Heart right ventricle (tissue), 16 donors: ENCODE measurements at places on chromosomes 7 and 10. TPM values are rescaled to one million over a fixed set of nuclear protein-coding genes. Genes with fewer than 3 reads are reported as not detected.

DNA sequence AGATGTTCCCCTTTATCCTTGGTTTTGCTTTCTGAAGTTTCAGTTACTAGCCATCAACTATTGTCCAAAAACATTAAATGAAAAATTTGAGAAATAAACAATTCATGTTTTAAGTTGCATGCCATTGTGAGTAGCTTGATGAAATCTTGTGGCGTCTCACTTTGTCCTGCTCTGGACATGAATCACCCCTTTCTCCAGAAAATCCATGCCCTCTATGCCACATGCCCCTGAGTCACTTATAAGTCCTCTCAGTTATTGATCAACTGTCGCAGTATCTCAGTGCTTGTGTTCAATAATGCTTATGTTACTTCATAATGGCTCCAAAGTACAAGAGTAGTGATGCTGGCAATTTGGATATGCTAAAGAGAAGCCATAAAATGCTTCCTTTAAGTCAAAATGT, 208.0 kb upstream of the FERD3L start:
- no peaks in the 10 kb centered on the region for H3K36me3 ChIP-seq
- DNase-seq: no peak
- H3K4me3 ChIP-seq: no peak overlapping the region

DNA sequence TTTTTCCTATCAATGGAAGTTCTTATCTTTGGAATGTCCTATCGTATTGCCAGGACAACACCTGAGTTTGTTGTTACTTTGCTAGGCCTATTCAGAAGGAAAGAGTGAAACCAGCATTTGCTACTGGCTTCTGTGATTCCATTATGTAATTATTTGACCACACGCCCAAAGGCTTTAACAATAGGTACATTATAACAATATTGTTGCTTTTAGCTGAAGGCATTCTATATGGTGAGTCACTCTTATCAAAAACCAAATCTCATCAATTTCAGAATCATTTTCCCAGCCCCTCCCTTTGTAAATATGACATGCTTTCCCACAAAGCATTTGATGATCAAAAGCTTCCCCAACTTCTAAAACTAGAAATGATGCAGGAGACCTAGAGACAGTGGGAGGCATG, 294.4 kb upstream of the NEBL start:
- H3K4me1 ChIP-seq: peaks cover 15% of the 10 kb centered on the region
- H3K4me3 ChIP-seq: no peak overlapping the region
- no peaks in the 10 kb centered on the region for H3K27me3 ChIP-seq
- no peak for DNase-seq
- no peaks in the 10 kb centered on the region for H3K36me3 ChIP-seq

DNA sequence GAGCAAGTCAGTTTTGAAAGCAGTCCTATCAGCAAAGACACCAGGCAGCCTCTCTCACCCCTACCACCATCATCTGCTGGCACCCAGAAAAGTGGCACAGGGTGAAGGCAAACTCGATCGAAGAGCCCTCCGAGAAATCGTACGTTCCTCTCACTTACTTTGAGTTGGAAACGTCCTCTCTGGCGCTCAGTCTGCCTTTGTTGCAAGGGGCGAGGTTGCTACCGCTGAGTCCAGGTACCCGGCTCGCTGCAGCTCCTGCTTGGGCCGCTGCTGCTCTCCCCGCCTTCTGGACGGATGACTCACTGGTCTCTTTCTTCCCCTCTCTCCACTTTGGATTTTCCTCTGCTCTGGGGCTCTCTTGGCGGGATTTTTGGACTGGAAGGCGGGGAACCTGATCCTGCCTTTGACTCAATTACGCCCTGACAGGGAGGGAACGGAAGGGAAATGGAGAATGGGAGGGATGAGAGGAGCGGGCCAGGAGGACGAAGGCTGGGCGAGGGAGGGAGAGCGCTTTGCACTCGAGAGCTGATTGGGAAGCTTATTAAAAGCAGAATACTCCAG, at the start of gene PTN:
TSS of gene PTN (minus strand) at position 453 of the 561 bp plus-strand sequence. CDS start 88,760 bp downstream, outside the sequence.
- no peak within 1 kb of the TSS for H3K27ac ChIP-seq
- H3K4me3 ChIP-seq: peak within 1 kb of the TSS; percentile 57
- H3K4me1 ChIP-seq: no peaks in the 10 kb centered on the region
- no peaks in the 10 kb centered on the region for H3K36me3 ChIP-seq

DNA sequence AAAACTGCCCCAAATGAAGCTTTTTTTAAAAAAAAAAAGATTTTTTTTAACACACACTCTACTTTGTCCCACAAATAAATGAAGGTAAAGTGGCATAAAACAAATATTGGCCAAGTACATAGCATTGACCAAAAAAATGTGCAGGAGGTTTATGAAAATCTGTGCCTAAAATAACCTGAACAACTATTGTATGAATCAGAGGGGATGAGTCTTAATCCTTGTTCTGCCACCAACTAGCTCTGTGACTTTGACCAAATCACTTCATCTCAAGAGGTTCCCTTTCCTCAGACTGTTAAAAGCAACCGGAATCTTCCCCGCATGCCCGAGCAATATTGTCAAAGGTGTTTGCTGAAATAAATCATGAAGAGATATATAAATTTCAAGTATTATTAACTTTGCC, 150.4 kb upstream of the NEBL start:
- no peak overlapping the region for H3K4me3 ChIP-seq
- no peaks in the 10 kb centered on the region for H3K36me3 ChIP-seq
- no peaks in the 10 kb centered on the region for H3K27me3 ChIP-seq

THNSL1 gene
- 6.8 TPM for total RNA-seq

CLDN3 gene
- total RNA-seq: not detected

NPFFR1 gene
- total RNA-seq: not detected

CDNF gene
- total RNA-seq: 4.4 TPM

GPR15LG gene
- total RNA-seq: not detected

MOGAT3 gene
- not detected for total RNA-seq
